ENCODE measurements at places on chromosomes 4 and X.

GRCh38 chr4:71974681-71975080 is 57.1 kb upstream of the NPFFR2 start:
- no peak for DNase-seq

DNA sequence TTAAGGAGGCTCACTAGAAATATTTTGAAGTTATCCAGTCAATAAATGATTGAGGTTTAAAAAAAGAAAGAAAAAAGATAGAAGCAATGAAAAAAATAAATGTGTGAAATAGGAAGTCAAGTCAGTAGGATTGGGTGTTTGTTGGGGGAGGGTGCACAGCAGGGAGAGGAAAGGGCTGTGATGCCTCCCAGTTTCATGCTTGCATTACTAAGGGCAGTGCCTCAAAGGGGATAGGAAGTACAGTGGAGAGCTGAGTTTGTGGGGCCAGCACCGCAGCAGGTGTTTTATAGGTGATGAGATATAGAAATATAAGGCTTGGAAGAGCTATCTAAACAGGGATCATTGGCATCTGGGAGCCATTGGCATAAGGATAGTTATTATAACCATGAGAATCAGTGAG is 919.2 kb downstream of the STIM2 start:
- no peak for DNase-seq

GRCh38 chrX:19689170-19689779 is 174.0 kb upstream of the MAP3K15 start:
- no peak for DNase-seq

- DNase-seq: no peak
Observed at GRCh38 chr4:24778464-24779225, 16.7 kb upstream of the SOD3 start.

GRCh38 chr4:105236202-105236915 is 89.7 kb downstream of the TET2 start:
- DNase-seq: no peak

DNA sequence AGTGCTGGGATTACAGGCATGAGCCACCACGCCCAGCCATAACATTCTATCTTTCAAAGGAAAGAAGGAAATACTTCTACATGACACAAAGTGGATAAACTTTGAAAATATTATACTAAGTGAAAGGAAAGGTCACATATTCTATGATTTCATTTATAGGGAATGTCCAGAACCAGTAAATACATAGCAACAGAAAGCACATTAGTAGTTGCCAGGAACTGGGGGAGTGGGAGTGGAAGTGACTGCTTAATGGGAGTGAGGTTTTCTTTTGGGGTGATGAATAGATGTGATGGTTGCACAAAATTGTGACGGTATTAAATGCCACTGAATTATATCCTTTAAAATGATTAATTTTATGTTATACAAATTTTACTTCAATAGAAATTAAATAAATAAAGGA is 95.7 kb upstream of the IL15 start:
- no peak for DNase-seq

- no peak for DNase-seq
Observed at GRCh38 chrX:153491918-153492317, 2.9 kb upstream of the BGN start.

DNA sequence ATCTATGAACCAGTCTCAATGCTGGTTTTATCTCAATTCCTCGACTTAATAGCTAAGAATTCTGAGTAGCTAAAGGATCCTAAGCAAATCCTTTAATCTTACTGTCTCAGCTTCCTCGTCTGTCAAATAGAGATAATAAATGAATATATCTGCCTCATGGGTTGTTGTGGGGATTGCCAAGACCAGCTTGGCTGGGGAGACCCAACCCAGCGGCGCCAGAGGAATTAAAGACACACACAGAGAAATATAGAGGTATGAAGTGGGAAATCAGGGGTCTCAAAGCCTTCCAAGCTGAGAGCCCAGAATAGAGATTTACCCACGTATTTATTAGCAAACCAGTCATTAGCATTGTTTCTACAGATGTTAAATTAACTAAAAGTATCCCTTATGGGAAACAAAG is 41.9 kb downstream of the SLC34A2 start:
- no peak for DNase-seq

DNA sequence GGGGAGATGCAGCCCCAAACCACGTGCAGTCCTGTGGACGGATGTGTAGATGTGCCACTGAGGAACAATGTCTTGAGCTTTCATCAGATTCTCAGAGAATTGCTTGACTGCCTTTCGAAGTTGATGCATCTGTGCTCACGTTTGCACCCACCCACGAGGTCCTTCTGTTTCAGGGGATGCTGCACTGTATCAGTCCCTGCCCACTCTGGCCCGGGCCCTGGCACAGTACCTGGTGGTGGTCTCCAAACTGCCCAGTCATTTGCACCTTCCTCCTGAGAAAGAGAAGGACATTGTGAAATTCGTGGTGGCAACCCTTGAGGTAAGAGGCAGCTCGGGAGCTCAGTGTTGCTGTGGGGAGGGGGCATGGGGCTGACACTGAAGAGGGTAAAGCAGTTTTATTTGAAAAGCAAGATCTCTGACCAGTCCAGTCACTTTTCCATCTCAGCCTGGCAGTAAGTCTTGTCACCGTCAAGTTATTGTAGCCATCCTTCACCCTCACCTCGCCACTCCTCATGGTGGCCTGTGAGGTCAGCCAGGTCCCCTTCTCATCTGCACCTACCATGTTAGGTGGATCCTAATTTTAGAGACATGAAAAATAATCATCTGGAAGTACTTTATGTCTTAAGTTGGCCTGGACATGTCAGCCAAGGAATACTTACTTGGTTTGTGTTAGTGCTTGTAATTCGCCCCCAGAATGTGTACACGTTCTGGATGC is 36.4 kb upstream of the MSANTD1 start:
- no peak for DNase-seq

DNA sequence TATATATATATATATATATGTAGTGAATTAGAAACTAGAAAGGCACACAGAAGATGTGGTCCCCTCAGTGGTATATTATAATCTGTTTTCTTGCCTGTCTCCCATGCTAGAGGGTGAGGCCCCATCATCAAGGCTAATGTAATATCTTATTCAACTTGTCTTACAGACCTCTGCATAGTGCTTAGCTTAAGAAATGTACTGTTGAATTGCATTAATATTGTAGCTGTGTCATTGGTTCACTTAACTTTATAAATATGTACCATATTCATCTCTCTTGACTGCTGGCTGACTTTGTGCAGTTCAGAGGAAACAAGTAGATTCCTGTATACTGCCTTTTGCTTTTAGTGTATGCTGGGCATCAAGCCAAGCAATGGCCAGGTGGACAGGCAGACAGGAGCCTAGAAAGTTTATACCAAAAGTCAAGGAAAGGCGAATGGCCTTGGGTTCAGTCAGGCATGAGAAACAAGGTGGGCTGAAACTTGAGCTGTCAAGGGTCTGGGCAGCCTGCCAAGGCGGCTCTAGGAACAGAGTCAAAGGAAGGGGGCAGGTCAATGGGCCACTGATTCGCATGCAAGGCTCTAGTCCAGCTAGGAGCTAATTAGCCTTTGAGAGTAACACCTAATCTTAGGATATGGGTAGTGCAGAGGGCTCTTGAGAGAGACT is 78.8 kb upstream of the LEF1 start:
- DNase-seq: no peak

GRCh38 chrX:40415675-40416074 is 165.1 kb upstream of the ATP6AP2 start:
- no peak for DNase-seq

DNA sequence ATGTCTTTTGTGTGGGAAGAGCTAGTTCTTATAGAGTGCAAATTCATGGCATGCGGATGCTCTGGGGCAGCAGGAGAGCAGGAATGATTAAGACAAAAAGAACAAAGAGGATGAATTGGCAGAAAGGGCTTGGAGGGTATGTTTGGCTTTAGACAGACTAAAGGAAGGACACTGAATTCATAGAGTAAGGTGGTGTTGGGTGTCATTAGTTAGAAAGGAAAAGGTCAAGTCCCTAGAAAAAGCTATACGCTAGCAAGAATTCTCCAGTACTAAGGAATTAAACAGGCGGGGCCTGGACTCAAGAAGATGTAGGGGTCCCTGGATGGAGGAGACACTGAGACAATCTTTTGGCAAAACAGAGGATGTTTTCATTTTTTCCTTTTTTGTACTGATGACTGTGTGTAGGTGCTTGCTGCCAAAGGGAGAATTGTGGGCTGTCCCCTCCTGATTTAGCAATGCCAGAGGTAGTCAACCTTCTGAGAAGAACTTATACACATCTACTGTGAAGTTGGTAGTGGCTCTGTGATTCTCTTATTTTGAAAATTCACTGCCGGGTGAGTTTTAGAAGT is 391.0 kb downstream of the SPRY1 start:
- no peak for DNase-seq
